CD8-positive, alpha-beta T cell (primary cell): ENCODE measurements at places on chromosomes 11 and 22. TPM values are rescaled to one million over a fixed set of nuclear protein-coding genes. Genes with fewer than 3 reads are reported as not detected.

The POTEH gene
- total RNA-seq: not detected

The MCHR1 gene
- not detected for total RNA-seq

The PTGDR2 gene
- total RNA-seq: 0.22 TPM

The OR51I1 gene
- not detected for total RNA-seq

The SCO2 gene
- 1.5 TPM for total RNA-seq

The HIRA gene
- total RNA-seq: 16.1 TPM

DNA sequence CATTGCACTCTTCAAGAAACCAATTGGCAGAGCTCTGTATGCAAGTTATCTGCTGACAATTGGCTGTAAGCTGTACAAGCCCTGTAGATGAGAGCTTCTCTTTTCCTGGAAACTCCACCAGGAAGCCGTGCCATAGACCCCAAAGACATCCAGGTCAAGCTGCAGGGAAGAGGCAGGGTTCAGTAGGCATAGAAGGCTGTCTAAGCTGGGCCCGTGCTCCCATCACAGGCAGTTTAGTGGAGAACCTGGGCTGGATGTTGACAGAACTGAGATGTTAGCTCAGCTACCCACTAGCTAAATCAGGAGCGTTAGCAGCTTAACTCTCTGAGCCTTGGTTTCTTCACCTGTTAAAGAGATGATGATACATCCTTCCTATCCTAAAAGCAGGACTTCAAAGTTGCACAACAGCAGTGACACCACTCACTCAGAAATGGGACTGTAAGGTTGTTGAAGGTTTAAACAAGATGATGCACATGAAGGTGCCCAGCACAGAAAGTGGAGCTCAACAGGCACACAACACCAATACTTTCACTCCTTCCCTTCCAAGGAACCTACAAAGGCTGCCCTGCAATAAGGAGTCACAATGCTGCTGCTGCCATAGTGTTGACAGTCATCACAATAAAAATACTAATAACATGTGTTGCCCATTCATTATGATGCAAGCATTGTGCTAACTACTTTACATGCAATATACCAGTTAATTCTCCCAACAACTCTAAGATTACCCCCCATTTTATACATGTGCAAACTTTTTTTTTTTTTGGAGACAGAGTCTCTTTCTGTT lies 115.4 kb downstream of the ZBTB16 start:
- no peak for DNase-seq

GRCh38 chr11:118996926-118997626 lies 862 bp upstream of the CENATAC start:
- peak; percentile 37 for DNase-seq

DNA sequence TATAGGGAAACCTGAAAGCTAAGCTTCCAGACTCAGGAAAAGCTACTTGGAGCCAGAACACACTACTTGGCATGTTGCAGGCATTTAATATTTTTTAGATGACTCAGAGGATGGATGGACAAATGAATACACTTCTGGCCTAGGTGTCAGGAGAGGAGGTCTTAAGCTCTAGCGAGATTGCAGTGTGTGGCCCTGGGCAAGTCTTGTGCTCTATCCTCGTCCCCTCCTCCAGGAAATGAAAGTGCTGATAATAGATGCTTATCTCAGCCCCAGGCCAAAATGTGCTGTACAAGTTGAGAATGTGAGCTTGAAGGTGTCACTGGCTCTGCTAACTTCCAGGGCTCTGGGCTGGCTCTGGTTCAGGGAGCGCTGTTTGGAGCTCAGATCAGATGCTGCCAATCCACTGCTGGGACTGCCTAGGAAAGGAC lies 136.3 kb downstream of the PKNOX2 start:
- no peak for DNase-seq

DNA sequence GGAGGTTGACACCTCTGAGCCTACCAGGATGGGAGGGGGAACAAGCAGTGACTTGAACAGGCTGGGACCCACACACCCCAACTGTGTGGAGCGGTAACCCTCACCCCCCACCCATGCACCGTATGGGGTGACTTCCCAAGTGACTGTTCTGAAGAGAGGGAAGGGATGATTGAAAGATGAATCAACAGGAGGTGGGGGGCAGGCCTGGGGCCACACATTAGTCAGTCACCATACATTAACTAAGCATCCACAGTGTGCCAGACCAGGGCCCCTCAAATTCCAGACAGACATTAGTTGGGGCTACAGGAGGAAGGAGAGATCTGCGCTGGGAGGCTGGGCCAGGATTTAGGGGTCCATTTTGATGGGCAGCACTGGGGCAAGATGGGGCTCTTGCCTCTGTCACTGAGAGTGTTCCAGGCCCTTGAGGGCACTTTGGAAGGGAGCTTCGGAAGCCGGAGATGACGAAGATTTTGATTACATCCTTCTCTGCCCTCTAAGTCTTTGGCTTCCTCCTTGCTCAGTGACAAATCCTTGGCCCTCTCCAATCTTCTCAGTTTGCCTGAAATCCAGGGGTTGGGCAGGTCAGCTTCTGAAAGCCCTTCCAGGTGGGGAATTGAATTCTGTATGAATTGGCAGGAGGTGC lies 966 bp downstream of the SMTN start:
- DNase-seq: no peak

DNA sequence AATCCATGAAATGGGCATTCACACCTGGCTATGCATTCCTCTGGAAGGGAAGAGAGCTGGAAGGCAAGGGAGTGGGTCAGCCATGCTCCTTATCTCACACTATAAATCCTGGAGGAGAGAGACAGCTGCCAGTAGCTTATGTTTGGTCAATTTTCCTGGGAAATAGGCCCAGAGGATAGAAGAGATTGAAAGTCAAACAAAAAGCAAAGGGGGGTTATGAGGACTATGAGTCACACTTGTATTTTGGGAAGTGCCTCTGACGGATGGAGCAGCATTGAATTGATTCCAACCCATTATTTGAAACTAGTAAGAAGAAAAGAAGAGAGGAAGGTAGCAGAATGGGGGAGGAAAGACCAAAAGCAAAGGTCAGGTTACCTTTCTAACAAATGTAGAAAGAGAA lies 25.0 kb downstream of the SNX19 start:
- no peak for DNase-seq

DNA sequence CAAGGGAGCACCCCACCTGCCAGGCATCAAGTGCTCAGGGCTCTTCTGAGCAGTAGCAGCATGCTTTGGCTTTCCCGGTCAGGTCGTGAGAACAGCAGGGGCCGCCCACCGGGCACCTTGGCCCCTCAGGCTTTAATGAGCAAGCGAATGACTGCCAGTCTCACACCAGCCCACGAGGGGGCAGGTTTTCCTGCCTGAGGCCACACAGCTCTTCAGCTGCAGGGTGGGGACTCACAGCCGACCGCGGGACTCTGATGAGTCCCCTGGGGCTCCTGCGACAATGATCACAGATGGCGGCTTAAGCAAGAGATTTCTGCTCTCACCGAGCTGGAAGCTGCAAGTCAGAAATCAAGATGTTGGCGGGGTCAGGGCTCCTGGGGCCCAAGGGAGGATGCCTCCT lies 14.3 kb upstream of the FGF19 start:
- peak; percentile 19 for DNase-seq

- no peak for DNase-seq
Observed at GRCh38 chr11:76903325-76903724, 42.6 kb downstream of the ACER3 start.

- DNase-seq: no peak
Observed at GRCh38 chr11:79956061-79956460, 515.2 kb upstream of the TENM4 start.

DNA sequence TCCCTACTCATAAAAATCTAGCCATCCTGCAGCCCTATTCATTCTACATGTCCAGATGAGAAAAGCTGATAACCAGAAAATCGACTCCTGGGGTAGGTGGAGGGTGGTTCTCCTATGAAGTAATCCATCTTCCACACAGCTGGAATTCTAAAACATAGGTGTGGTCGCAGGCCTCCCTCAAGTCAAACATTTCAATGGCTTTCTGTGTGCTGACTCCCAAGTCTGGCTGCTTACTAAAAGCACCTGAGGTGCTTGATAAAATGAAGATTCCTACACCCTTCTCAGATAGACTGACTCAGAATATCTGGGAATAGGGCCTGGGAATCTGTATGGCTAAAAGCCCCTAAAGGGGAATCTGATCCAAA lies 26.1 kb downstream of the IRAG1 start:
- no peak for DNase-seq

DNA sequence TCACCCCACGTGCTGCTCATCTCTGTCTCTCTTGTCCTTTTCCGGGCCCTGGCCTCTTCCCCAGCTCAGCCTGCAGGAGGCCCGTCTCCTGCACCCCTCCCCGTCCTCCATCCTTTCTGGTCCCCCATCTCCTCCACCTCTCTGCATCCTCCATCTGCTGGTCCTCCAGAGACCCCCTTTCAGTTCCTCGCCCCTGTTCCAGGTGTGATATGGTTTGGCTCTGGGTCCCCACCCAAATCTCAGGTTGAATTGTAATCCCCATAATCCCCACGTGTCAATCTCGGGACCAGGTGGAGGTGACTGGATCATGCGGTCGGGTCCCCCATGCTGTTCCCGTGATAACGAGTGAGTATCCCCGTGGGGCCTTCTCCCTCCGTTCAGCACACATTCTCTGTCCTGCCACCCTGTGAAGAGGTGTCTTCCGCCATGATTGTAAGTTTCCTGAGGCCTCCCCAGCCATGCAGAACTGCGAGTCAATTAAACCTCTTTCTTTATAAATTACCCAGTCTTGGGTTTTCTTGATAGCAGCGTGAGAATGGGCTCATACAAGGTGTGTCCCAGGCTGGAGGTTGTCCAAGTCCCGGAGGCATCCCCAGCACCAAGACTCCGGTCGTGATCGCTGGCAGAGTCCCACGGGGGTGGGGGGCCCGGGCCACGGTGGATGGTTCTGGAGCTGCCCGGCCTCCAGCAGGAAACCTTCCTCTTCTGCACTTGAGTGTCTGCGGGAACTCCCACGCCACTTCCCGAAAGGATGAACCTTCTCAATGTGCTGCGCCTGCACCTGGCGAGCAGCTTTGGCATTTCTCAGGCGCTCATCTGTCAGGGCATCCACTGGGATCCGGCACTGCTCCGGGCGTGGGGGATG lies 29.0 kb upstream of the TOLLIP start:
- no peak for DNase-seq

DNA sequence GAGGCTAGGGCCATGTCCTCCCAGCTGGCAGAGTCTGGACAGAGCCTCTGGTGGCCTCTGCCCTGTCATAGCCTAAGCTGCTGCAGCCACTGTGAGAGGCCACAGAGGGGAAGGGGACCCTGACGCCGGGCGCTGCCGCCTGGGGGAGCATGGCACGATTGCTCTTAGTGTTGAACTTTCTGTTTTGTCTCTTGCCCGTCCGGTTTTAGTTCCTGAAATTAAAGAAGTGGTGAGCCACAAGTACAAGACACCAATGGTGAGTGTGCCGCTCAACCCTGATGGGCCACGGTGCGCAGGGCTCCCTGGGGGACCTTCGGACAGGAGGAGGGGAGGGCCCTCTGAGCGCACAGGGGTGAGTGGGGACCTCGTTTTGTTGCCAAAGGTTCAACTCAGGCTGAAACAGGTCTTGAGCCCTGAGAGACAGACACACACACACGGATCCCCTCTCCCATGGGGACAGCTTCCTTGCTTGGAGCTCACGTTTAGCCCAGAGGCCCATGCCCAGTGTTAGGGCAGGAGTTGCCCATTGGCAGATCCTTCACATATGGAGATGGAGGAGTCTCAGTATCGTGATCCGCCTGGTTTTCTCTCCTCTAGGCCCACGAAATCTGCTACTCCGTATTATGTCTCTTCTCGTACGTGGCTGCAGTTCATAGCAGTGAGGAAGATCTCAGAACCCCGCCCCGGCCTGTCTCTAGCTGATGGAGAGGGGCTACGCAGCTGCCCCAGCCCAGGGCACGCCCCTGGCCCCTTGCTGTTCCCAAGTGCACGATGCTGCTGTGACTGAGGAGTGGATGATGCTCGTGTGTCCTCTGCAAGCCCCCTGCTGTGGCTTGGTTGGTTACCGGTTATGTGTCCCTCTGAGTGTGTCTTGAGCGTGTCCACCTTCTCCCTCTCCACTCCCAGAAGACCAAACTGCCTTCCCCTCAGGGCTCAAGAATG lies 23.8 kb downstream of the MYBPC3 start:
- peak; percentile 8 for DNase-seq

DNA sequence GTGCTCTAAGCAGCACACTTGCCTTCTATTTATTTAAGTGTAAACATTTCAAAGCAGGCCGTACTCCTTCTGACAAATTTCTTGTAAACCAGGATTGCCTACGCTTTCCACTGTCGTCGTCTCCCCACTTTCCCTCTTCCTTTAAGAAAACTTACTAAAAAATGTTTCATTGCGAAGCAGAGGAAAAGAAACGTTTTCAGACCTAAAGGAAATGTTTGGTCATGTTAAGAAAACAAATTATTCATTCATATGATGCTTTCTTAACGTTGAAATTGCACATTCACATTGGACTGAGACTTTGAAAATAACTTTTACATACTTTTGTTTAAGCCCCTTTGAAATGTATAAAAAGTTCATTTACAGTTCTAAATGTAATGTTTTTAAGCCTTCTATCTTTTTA lies 106.0 kb downstream of the EMSY start:
- DNase-seq: no peak
